ENCODE measurements at places on chromosomes 6 and 20. TPM values are rescaled to one million over a fixed set of nuclear protein-coding genes. Genes with fewer than 3 reads are reported as not detected.

CASS4 gene
- 1.8 TPM for total RNA-seq

PPIL6 gene
- 2.8 TPM for total RNA-seq

RAET1E gene
- 48.5 TPM for total RNA-seq

C6orf58 gene
- total RNA-seq, result not detected

CST5 gene
- total RNA-seq, result not detected
